ENCODE measurements at places on chromosomes 13 and 19. TPM values are rescaled to one million over a fixed set of nuclear protein-coding genes. Genes with fewer than 3 reads are reported as not detected.
A peak's percentile ranks its signal among the peaks of the same experiment; 100 is the strongest.

DNA sequence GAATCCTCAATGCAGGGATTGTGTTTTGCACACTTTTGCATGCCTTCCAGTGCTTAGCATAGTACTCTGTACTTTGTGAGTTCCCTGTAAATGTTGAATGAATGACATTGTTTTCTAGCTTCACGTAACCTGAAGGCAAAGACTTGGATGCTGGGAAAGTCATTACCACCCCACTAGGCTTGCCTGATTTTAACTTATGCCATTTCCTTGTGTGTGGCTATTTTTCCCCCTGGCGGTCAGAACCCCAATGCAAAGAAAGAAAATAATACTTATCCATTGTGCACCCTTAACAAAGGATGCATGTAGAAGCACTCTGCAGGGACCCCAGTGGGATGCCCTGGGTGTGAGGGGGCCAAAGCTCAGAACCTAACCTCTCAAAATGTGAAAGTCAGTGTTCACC lies 1.2 kb upstream of the ENOX1 start:
- no peak for ATAC-seq

GRCh38 chr13:97537110-97537509 lies 103.1 kb downstream of the RAP2A start:
- ATAC-seq: peak; percentile 34

GRCh38 chr19:51503896-51504295 lies 2.3 kb upstream of the SIGLEC12 start:
- ATAC-seq: no peak

DNA sequence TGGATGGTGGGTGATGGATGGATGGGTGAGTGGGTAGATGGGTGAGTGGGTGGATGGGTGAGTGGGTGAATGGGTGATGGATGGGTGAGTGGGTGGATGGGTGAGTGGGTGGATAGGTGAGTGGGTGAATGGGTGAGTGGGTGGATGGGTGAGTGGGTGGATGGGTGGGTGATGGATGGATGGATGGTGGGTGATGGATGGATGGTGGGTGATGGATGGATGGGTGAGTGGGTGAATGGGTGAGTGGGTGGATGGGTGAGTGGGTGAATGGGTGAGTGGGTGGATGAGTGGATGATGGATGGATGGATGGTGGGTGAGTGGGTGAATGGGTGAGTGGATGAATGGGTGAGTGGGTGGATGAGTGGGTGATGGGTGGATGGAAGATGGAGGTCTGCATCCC lies 2.8 kb downstream of the SMIM24 start:
- no peak for ATAC-seq

DNA sequence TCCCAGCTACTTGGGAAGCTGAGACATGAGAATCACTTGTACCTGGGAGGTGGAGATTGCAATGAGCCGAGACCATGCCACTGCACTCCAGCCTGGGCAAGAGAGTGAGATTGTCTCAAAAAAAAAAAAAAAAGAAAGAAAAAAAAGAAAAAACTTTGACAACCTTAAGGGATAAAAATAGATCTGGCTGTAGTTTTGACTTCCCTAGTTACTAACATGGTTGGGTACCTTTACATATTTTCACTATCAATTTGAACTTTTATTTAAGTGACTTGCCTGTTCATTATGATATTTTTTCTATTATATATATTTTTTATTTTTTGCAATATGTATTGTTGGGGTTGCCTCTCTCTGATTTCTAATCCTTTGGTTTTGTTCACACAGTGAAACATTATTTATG lies 8.4 kb upstream of the ZNF235 start:
- no peak for ATAC-seq

- ATAC-seq: peak; percentile 46
These were observed 310.9 kb downstream of the ZNF536 start for GRCh38 chr19:30682999-30683536.

DNA sequence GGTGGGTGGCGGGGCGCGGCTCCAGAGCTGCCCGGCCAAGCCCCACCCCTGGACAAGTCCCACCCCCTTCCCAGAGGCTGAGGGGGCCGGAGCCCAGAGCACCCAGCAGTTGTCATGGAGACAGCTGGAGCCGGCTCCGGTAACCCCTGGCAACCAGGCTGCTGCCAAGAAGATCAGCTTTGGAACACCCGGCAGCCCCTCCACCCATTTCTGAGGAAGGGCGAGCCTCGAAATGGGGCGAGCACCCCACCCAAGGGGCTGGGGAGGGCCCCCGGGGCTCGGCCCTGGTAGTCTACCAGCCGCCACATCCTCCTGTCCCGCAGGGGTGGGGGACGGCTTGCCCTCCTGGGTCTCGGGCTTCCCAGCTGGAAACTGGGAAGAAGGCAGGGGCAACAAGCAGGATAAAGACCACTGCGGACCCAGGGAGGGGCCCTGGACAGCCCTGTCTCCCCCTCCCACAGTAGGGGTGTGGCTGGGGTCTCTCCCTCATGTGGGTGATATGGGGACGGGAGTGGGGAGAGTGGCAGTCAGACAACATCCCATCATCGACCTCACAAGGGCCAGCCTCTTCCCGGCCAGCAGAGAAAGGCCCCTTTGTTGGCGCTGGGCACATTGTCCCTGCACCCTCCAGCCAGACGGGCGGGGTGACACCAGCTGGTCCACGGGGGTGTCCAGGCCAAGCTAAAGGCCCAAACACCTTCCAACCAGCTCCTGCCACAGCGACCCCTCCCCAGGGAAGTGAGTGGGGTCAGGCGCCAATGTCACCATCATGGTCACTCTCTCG lies 1.5 kb downstream of the CERS1 start:
- no peak for ATAC-seq

DNA sequence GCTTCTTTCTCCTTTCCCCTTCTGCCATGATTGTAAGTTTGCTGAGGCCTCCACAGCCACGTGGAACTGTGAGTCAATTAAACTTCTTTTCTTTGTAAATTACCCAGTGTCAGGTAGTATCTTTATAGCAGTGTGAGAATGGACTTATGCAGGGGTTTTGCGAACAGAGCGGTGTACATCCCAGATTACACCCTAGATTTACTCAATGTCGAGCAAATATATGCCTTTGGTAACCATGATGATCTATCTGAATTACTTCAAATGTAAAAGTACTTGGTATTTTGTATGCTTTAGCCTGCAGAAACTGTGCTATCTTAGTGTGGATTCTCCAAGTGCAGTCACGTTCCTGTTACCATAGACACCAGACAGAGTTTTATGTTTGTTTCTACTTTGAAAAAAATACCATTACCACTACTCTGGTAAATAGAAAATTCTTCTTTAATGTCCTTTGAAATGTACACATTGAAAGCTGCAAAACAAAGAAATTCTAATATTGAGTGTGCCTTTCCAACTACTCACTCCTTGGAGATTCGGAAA lies 510.4 kb upstream of the ARGLU1 start:
- no peak for ATAC-seq

DNA sequence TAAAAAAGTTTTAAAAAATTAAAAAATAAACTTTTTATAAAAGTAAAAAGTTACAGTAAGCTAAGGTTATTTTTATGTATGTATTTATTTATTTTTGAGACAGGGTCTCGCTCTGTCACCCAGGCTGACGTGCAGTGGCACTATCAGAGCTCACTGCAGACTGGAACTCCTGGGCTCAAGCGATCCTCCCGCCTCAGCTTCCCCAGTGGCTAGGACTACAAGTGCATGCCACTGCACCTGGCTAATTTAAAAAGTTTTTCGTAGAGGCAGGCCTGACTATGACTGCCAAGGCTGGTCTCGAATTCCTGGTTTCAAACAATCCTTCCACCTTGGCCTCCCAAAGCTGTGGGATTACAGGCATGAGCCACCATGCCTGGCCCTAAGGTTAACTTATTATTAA lies 64.1 kb downstream of the CDADC1 start:
- no peak for ATAC-seq

DNA sequence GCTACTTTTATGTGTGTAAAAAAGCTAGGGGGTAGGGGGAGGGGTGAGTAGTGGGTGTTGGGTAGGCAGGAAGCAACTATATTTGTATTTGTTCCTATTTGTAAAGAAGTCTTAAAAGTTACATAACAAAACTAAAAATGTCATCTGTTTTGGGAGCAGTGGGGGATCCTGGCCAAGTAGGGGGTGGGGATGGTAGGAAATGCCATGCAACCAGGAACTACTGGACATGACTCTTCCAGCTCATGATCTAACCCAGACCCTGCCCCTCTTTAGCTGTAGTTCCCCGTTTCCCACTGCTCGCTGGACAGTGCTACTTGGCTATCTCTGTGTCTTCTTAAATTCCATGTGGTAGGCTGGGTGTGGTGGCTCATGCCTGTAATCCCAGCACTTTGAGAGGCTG lies 3.2 kb downstream of the GTF3A start:
- ATAC-seq: no peak

- ATAC-seq: no peak
These were observed 111.9 kb downstream of the EFNB2 start for GRCh38 chr13:106423530-106423929.

DNA sequence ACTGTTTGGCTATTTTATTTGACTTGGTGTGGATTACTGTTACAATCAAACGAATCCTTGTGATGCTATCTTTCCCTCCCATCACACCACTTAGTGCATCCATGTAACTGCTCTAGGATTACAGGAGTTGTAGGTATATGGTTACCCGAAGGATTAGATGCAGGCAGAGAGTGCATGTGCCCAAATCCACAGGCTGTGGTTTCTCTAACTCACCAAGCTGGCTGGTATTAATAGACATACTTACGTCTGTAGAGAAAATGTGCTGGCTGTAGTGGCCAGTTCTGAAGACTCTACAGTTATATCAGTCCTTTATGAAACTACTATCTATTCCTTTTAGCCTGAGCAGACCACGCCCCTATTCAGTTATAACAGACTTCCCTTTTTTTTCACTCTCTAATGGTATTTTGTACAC lies 1.1 kb upstream of the HMGB1 start:
- ATAC-seq: no peak

DNA sequence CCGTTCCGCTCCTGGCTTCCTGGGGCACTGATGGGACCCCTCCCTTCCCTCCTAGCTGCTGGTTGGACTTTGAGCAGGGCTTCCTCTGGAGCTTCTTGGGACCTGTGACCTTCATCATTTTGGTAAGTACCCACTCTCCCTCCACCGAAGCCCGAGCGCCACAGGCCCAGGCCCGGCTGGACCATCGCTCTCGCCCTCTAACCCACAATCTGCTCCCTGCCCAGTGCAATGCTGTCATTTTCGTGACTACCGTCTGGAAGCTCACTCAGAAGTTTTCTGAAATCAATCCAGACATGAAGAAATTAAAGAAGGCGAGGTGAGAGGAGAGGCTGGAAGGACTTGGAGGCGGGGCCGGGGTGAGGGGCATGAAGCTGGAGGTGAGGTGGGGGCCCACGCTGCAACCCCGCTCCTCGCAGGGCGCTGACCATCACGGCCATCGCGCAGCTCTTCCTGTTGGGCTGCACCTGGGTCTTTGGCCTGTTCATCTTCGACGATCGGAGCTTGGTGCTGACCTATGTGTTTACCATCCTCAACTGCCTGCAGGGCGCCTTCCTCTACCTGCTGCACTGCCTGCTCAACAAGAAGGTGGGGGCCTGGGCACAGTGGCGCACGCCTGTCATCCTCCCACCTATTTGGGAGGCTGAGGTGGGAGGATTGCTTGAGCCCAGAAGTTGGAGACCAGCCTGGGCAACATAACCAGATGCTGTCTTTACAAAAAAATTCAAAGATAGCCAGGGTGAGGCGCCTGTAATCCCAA lies 12.3 kb downstream of the DDX39A start:
- ATAC-seq: no peak

GRCh38 chr19:40358773-40359172 lies 10.3 kb downstream of the PLD3 start:
- ATAC-seq: no peak

DNA sequence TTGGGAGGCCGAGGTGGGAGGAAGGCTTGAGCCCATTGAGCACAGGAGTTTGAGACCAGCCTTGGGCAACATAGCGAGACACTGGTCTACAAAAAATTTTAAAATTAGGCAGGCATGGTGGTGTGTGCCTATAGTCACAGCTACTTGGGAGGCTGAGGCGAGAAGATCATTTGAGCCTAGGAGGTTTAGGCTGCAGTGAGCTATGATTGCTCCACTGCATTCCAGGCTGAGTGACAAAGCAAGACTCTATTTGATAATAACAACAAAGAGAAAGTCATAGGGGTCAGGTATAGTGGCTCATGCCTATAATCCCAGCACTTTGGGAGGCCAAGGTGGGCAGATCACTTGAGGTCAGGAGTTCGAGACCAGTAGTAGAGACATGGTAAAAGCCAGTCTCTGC lies 4.6 kb upstream of the SLC44A2 start:
- no peak for ATAC-seq

GRCh38 chr13:39263033-39263432 lies 224.8 kb downstream of the NHLRC3 start:
- peak; percentile 74 for ATAC-seq

- ATAC-seq: no peak
These were observed 234.9 kb downstream of the KCTD12 start for GRCh38 chr13:76651286-76651685.

GRCh38 chr13:85074543-85075313 lies 724.5 kb downstream of the SLITRK6 start:
- ATAC-seq: no peak

DNA sequence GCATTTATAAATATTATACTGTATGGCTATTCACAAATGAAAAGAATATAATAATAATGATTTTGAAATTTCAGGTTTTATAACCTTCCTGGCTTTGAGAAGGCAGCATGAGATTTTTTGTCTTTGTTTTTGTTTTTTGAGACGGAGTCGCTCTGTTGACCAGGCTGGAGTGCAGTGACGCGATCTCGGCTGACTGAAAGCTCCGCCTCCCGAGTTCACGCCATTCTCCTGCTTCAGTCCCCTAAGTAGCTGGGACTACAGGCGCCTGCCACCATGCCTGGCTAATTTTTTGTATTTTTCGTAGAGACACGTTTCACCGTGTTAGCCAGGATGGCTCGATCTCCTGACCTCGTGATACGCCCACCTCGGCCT lies 64.1 kb downstream of the ZNF429 start:
- peak; percentile 71 for ATAC-seq

The MISP3 gene
- total RNA-seq: 4.1 TPM

The ACTL9 gene
- not detected for total RNA-seq

The ZNF578 gene
- 0.11 TPM for total RNA-seq

The N4BP2L1 gene
- total RNA-seq: 20.6 TPM

The ZNF446 gene
- 6.2 TPM for total RNA-seq

The LIM2 gene
- total RNA-seq: not detected

The MBOAT7 gene
- total RNA-seq: 58.6 TPM

The SPRED3 gene
- 14.4 TPM for total RNA-seq

The CGB3 gene
- not detected for total RNA-seq

The CAPN12 gene
- total RNA-seq: 3.8 TPM

The GPC5 gene
- total RNA-seq: 0.29 TPM

The C1QTNF9 gene
- not detected for total RNA-seq

The TMEM86B gene
- 8.5 TPM for total RNA-seq

Data from activated T-helper 17 cell treated with anti-CD3 and anti-CD28 coated beads, Interleukin-2, amount 50 U/mL, for 72 hours (primary cell).